Urothelium cell line (cell line): ENCODE measurements at places on chromosomes 5 and 9.

- DNase-seq = no peak
Measured at GRCh38 chr9:99666571-99666970, 155.1 kb upstream of the NR4A3 start.

DNA sequence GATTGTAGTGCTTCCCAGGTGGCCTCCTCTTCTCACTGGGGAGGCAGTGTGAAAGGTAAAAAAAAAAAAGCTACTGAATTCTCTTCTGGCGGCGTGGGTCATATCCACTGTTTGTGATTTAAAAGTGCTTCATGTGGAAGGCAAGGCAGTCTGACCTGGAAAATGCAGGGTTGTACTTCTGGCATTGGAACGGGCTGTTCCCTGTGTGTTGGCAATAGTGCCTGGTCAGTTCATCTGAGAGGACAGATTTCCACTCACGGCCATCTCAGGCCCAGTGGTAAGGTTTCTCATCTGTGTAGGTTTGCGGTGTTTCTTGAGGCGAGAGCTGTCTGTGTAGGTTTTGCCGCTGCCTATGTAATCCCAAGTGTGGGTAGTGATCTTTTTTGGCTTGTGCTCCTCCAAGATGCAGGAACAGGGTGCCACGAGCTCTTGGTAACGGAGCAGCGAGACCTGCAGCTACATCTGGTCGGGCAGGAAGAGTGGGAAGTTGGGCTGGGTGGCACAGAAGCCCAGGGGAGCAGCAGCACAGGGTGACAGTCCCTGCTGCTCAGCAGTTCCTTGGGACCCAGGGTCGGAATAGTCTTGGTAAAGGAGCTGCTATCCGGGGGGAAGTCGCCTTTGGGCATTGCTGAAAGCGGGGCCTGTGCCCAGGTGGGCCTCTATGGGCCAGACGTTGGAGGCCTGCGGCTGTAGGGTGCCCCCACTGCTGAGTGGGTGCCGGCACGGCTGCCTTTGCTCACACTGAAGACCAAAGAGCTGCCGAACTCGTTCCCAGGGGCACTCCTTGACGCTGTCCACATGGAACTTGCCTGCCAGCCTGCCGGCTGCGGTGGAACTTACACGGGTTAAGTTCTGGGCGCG, 11.2 kb downstream of the RCL1 start:
- DNase-seq = no peak

- no peak for DNase-seq
Measured at GRCh38 chr5:178695556-178695955, 34.9 kb downstream of the ZNF354A start.

DNA sequence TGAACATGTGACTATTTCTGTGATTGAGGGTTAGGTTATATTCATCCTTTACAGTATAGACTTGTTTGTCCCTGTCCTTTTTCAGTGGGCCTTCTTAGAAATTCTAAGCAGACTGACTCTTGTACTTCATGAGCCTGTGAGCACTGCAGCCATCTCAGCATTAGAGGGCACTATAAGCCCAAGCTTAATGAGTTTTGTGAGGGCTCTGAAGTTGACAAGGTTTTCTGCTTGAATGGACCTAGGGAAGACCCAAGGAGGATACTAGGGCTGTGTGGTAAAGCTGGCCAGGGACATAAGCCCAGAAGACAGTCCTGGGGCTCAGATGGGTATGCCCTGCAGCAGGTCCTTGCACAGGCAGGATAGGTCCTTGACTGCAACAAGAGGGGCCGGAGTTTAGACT, 126.5 kb downstream of the MRPS30 start:
- no peak for DNase-seq

DNA sequence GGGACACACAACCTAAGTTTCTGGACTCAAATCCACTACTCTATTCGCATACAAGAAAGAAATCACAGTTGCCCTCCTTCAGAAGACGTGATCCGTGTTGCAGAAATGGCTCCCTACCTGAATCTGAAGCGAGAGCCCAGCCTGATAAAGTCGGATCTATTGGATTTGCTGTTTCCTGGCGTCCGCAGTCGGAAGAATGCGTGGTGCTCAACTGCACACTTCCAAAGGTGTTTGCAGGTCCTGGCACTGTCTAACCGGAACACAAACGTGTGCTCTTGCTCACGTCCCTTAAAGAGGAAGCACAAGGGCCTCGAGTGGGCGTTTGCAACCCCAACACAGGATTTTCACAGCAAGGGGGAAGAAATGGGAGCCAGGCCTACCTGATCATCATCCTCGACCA, 65.5 kb downstream of the EPB41L4B start:
- DNase-seq = no peak

- DNase-seq = no peak
Measured at GRCh38 chr5:138448481-138449398, 9.9 kb downstream of the REEP2 start.

DNA sequence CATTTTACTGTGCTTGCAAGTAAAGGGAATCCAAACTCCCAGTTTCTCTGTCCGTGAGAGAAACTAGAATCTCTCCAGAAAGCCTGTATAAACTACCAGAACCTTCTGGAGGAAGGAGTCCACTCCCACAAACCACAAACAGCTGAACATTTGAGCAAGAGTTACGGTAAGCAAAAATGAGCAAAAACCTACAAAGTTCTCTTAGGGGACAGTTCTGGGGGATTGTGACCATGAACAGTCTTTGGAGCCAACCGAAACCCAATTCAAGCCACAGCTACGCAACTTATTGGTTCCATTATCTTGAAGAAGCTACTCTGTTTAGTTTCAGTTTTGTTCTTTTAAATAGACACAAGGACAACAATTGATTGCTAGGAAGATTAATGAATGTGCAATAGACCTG, 330.6 kb downstream of the ASTN2 start:
- no peak for DNase-seq

DNA sequence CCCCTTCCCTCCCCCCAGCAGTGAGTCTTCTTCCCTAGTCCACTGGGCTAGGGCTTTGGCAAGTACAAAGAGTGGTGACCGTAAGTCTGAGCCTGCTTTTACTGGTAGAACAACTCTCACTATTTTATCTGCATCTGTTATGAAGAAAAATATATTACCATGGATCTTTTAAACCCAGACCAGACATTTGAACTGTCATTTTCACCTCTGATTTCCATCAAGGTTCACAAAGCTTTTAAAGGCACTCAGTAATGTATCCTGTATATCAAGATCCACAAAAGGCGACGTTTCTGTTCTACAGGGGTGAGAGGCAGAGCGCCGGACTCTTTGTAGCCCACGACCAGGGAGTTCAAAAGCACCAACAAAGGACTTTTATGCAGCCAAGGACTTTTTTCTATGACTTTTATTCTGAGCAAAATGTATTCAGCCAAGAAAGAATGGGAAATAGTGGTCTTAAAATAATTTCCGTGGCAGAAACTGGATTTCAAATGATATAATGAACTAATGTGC, 388.3 kb downstream of the ANXA1 start:
- DNase-seq = no peak

- no peak for DNase-seq
Measured at GRCh38 chr5:8919096-8919495, 626.8 kb downstream of the SEMA5A start.

DNA sequence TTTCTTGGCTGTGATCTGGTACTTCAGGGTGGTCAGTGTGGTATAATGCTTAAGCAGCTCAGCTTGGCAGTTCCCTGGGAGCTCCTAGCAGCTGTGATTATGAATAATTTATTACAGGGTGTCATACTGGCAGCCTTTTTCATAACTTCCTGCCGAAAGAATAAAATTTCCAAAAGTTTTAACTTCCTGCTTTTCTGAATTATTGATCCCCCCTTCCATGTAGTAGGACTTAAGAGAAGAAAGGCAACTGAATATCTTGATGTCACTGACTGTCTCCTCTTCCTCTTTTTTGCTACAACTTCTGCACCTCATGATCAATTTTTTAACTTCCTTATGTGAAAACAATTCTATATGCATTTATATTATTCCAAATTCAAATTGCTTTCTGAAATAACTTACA, 74.3 kb upstream of the SPEF2 start:
- DNase-seq = no peak

DNA sequence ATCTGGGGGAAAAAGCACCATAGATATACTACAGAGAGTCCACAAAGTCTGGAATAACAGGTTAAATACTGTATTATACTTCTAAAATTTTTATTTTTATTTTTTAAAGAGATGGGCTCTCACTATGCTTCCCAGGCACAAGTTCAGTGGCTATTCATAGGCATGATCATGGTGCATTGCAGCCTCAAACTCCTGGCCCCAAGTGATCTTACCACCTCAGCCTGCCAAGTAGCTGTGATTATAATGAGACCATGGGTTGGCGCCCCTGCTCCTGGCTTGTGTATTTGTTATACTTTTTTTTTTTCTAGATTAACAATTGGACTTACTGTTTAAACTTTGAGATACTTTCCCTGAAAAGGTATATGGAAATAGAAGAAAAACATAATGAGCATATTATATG, 25.9 kb downstream of the ERBIN start:
- no peak for DNase-seq

GRCh38 chr5:105874316-105874715, 1796.4 kb downstream of the EFNA5 start:
- DNase-seq = no peak

DNA sequence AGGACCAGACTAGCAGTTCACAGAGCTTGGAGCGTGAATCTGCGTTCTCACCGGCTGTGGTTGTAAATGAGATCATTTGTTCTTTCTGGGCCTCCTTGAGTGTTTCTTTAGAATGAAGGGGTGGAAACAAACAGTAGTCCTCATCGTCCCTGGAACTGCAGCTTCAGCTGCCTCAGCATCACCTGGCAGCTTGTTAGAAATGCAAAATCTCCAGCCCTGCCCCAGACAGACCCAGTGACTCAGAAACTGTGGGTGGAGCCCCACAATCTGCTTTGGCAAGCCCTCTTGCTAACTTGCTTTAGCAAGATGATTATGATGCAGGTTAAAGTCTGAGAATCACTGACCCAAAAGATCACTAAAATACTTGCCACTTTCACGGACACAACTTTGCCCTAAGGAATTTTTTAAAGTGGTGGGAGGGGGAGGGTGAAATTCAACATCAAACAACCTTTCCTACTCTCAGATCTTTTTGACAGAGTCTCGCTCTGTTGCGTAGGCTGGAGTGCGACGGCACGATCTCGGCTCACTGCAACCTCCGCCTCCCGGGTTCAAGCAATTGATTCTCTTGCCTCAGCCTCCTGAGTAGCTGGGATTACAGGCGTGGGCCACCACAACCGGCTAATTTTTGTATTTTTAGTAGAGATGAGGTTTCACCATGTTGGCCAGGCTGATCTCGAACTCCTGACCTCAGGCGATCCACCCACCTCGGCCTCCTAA, 86.0 kb downstream of the BRINP1 start:
- DNase-seq = no peak

GRCh38 chr5:115770466-115770865, 46.0 kb downstream of the CDO1 start:
- DNase-seq = no peak

DNA sequence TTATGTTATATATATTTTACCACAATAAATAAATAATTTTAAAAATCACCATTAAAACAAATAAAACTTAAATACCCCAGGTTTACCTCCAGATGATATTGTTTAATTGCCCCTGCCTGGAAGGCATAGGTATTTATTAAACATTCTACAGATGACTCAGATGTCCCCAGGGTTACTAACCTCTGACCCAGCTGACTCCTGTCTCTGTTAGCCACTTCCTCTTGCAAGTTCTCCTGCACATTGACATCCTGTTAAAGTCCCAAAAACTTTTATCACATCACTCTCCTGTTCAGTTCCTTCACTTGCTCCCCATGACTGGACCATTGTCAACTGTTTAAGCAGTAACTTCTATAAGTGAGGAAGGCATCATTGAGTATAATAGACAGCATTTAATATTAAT, 37.0 kb upstream of the RAB3C start:
- no peak for DNase-seq

GRCh38 chr5:124764992-124765611, 18.7 kb upstream of the ZNF608 start:
- no peak for DNase-seq

GRCh38 chr9:137545123-137545522, 5.1 kb downstream of the PNPLA7 start:
- no peak for DNase-seq

GRCh38 chr5:169785771-169786618, 148.9 kb downstream of the DOCK2 start:
- DNase-seq = no peak

DNA sequence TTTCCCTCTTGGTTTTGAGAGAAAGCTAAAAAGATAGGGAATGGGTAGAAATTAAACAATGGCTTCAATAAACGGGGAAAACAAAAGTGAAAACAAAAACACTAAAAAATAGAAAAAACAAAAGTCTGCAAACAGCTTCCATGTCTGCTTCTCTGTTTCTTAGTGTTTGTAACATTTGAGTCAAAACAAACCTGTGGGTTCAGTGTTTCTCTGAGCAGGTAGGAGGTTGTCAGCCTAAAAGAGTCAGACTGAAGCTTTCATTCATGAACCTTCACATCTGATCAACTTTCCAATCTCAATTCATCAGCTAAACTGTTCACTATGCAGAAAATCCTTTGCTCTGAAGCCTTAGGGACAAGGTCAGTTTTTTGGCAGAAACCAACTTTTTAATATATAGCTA, 102.5 kb upstream of the ADAMTS16 start:
- no peak for DNase-seq

DNA sequence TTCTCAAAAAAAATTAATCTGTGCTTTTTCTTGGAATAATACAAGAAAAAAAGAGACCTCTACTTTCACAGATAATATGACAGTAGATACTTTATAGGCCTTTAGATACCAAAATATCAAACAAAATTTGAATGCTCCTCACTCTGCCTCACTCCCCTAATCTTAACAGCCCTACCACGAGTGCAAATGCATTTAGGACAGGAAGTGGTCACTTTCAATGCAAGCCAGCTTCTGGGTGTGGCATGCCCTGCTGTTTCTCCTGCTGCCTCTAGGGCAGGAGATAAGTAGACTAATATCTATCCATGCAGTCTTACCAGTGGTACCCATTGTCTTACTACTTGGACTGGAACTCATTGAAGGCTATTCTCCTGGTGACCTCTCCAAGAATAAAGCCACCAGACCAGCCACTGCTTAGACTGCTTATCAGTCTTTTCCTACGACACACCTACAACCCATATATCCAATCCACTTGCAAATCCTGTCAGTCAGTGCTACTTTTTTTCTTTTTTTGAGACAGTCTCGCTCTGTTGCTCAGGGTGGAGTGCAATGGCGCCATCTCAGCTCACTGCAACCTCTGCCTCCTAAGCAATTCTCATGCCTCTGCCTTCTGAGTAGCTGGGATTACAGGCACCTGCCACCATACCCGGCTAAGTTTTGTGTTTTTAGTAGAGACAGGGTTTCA, 23.0 kb downstream of the FRRS1L start:
- DNase-seq = peak; percentile 63

GRCh38 chr9:113998525-113999255, 79.4 kb downstream of the AMBP start:
- DNase-seq = no peak

GRCh38 chr5:53613061-53613460, 52.6 kb downstream of the NDUFS4 start:
- DNase-seq = no peak

DNA sequence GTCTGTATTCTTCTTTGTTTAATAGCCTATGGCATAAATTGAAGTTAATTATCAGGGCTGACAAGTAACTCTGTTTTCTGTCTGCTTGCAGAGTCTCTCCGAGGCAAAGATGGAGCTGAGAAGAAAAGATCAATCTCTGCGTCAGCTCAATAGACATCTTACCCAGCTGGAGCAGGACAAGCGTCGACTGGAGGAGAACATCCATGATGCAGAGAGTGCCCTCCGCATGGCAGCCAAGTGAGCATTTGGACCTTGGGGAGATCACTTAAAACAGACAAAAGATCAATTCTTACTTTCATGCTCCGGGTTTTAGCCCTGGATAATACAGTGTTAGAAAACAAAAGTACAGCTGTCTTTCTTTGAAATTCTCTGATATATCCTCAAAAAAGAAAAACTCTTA, 293.8 kb downstream of the CCDC171 start:
- no peak for DNase-seq
